Stimulated activated CD4-positive, alpha-beta T cell treated with anti-CD3 and anti-CD28 coated beads, TNF-alpha, amount 100 ng/mL, for 4 hours (primary cell): ENCODE measurements at places on chromosomes 11 and 22.

DNA sequence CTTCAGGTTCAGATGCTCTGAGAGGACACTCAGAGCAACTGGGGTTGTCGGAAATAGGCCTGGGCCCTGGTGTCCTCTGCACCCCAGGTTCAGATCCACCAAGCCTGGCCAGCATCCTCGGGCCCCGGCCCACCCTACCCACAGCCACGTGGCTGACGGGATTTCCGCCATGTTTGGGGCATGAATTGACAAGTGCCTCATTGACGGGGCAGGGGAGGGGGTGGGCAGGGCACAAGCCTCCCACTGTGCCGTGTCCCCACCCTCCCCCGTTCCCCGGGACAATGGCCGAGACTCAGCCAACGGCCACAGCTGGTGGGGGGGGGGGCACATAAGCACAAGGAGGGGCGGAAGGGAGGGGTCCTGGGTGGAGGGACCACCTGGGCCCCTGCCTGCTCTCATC lies 8.5 kb downstream of the MYRF start:
- no peak for DNase-seq

- DNase-seq, result no peak
Observed at GRCh38 chr11:110728883-110729282, 16.6 kb upstream of the ARHGAP20 start.

GRCh38 chr11:27471589-27472397 lies 797 bp downstream of the LGR4 start:
- peak; percentile 7 for DNase-seq

GRCh38 chr11:65785319-65786007 lies 1.4 kb upstream of the OVOL1 start:
- no peak for DNase-seq

DNA sequence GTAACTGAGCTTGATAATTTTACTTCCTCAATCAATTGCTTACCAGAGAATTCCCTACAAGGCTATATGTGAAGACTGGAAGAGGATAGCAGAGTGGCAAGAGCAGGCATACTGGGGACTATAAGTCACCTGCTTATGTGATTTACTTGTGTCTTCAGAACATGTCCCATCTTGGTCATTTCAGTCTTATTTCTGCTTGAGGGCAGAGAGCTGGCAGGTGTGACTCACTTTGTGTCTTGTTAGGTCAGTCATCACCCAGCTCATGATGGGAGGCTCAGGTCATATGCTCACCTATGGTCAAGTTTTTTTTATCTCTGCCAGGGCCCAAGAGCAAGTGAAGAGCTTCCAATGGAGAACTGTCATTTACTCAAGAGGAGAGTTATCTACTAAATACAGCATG lies 6.2 kb downstream of the SRSF8 start:
- no peak for DNase-seq

DNA sequence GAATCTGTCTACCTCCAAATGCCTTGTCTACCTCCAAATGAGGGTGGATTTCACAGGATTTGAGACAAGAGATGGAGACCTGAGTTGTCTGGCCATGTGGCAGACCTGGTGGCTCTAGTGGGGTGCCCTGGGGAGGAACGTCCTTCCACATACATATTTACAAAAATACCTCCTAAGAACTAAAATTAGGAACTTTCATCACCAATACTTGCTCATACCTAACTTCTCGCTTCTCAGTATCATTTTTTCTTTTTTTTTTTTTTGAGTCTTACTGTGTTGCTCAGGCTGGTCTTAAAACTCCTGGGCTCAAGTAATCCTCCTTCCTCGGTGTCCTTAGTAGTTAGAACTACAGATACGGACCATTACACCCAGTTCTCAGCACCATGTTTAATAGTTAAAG lies 117.9 kb downstream of the MED15 start:
- no peak for DNase-seq

DNA sequence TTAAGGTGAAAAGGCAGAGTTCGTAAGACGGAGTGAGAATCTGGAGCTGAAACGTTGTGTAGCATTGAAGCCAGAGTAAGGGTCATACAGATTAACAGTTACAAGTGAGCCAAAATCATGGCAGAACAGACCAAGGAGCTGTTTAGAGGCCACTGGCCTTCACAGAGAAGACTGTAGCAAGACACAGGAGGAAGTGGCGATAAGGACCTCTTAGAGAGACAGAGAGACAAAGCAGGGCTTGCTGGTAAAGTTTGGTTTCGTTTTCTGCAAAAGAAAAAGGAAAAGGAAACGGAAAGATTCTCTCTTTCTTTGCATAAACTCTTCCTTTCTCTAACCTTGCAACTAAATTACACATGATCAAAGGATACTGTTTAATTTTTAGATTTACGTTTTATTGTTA lies 83.0 kb downstream of the AASDHPPT start:
- no peak for DNase-seq

- no peak for DNase-seq
Observed at GRCh38 chr11:23480736-23481135, 620.5 kb upstream of the CCDC179 start.

GRCh38 chr11:130999086-130999485 lies 82.8 kb upstream of the SNX19 start:
- DNase-seq, result no peak

DNA sequence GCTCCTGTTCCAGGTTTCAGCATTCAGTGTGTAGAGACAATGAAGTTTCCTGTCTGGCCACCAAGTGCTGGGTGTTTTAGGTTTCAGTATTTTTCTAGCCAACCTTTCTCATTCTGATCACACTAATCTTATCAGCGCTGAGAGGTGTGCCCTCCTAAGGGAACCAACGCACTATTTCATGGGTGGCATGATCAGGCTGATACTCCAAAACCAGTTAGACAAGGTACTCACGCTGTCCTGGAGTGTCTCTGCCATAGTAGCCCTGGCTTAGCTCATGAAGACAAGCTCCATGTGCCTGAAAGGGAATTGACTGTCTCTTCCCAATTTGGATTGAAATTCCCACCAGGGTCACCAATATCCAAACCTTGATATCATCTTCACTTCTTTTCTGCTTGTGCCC lies 8.0 kb upstream of the RAB38 start:
- DNase-seq, result no peak

DNA sequence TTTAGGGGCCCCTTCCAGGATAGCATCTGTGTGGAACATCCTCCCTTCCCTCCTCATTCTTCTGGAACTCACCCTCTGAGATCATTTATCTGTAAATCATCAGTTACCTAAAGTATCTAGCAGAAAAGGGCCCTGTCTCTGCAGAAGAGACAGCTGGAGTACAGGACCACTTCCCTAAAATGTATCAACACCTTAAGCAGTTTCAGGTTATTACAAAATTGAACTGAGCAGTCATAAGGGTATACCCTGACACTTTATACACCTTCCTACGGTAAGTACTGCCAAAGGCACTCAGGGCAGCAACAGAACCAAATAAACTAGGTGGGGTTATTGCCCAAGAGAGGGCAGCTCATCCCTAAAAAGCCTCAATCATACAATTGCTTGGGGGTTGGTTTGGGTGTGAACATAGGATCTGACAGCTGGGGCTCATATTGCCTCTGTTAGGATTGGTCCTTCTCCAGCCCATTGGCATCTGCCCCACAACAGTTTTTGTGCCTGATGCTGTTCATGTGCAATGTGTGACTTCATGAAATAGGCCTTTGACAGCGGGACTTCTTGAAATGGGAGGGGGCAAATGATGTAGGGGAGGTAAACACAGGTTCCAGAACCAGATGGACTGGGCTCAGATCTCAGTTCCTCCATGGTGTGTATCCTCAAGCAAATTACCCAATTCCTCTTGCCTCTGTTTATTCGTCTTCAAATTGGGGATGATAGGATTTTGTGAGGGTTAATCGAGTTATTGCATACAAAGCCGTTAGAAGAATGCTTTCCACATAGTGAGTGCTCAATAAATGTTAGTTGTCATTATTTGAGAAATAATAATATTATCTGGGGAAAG lies 2.9 kb downstream of the POU2AF3 start:
- no peak for DNase-seq

- no peak for DNase-seq
Observed at GRCh38 chr11:1543606-1544263, 28.3 kb downstream of the DUSP8 start.

DNA sequence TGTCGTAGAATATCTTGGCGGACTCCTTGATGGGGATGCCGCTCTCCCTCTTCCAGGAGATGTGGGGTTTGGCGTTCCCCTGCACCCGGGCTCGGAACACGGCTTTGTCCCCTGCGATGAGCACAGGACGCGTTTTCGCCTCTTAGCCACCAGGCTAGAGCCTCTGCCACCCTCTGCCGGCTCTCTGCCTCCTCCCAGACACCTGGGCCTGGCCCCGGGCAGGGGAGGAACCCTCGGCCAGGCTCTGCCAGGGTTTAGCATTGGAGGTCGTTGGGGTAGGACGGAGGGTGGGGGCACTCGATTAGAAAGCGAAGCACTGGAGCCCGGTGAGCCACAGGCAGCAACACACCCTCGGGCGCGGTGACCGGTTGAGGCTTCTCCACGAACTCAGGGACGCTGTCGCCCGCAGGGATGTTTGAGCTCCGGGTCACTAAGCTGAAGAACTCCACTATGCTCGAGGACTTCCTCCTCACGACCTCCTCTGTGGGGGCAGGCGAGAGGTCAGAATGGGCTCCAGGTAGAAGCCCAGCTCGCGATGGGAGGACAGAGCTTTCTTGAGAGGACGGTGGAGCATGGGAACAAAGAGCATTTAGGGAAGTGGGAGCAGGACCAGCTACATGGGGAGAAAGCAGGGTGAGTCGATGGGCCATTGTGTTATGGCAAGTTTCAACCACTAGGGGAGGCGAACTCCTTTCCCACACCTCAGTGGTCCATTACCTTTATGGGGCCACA lies 4.3 kb downstream of the IGSF22 start:
- DNase-seq, result no peak
